ENCODE measurements at places on chromosomes 7 and 10. TPM values are rescaled to one million over a fixed set of nuclear protein-coding genes. Genes with fewer than 3 reads are reported as not detected.

GRCh38 chr7:27249724-27250556 is 7.3 kb downstream of the EVX1 start:
- DNase-seq, result no peak

GRCh38 chr7:130387628-130388403 is 7.5 kb downstream of the CPA1 start:
- DNase-seq, result no peak

- no peak for DNase-seq
These were observed 74.2 kb upstream of the CYTH3 start for GRCh38 chr7:6346581-6346980.

DNA sequence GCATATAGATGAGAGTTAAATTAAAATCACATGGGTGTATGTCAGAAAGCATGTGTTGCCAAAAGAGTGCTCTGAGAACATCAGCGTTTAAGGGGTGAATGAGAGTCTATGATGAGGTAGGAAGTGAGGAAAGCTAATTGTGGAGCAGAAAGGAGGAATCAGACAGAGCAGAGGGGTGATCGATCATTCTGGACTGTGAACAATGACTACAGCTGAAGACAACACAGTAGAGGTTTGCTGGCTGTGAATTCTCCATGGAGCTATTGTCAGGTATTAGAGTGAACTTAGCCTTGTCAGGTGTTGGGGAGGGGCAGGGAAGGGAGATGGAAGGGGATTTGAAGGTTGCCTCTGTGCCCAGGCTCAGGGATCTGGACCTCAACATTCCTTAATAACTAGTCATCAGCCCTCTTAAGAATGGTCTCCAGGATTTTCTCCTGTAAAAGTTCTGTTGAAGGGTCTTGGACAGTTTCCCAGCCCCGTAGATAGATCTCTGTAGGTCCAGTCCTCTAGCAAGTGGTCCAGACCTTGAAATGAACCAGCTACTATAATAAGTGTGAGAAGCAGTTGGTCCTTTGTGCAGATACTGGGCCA is 57.1 kb downstream of the KIF5B start:
- no peak for DNase-seq

DNA sequence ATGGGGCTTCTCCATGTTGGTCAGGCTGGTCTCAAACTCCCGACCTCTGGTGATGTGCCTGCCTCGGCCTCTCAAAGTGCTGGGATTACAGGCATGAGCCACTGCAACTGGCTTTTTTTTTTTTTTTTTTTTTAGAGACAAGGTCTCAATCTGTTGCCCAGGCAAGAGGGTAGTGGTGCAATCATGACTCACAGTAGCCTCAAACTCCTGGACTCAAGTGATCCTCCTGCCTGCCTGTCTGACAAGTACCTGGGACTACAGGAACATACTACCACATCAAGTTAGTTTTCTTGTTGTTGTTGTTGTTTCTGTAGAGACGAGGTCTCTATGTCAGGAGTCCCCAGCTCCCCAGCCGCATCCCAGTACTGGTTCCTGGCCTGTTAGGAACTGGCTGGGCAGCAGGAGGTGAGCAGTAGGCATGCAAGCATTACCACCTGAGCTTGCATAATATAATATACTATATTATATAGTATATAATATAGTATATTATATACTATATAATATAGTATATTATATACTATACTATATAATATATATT is 55.7 kb downstream of the TPK1 start:
- no peak for DNase-seq

GRCh38 chr7:45625067-45625466 is 50.9 kb downstream of the ADCY1 start:
- DNase-seq, result no peak

GRCh38 chr7:64509583-64509982 is 53.3 kb downstream of the ZNF680 start:
- DNase-seq, result no peak

- no peak for DNase-seq
These were observed 665.0 kb upstream of the FOXK1 start for GRCh38 chr7:4017081-4017480.

DNA sequence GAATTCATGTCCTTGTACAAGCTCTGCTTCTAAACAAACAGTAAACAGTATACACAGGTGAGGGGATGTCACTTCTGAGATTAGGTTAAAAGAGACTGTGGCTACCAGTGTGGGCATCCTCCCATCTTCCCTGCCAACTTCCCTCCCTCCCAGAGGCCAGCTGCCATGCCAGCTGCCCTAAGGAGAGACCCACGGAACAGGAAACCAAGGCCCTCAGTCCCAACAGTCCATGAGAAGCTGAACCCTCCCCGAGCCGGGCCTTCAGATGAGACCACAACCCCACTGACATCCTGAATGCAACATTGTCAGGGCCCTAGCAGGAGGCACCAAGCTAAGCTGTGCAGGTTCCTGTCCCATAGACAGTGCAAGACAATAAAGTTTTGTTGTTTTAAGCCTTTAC is 106.1 kb downstream of the CTBP2 start:
- no peak for DNase-seq

- no peak for DNase-seq
These were observed 718 bp upstream of the FZD1 start for GRCh38 chr7:91263384-91264045.

DNA sequence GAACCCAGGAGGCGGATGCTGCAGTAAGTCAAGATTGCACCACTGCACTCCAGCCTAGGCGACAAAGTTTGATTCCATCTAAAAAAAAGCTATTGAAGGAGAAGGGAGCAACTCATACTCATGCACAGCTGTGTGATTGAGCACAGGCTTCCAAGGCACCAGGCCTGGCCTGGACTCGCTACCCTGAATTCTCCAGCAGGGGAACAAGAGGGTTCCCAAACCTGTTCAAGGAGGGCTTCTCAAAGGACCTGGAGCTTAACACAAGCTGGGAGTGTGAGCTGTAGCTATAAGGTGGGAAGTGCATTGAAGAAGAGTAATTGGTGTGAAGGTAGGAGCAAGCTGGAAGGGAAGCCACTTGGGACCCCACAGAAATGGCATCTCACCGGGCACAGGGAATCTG is 15.1 kb upstream of the DDIT4 start:
- DNase-seq, result no peak

DNA sequence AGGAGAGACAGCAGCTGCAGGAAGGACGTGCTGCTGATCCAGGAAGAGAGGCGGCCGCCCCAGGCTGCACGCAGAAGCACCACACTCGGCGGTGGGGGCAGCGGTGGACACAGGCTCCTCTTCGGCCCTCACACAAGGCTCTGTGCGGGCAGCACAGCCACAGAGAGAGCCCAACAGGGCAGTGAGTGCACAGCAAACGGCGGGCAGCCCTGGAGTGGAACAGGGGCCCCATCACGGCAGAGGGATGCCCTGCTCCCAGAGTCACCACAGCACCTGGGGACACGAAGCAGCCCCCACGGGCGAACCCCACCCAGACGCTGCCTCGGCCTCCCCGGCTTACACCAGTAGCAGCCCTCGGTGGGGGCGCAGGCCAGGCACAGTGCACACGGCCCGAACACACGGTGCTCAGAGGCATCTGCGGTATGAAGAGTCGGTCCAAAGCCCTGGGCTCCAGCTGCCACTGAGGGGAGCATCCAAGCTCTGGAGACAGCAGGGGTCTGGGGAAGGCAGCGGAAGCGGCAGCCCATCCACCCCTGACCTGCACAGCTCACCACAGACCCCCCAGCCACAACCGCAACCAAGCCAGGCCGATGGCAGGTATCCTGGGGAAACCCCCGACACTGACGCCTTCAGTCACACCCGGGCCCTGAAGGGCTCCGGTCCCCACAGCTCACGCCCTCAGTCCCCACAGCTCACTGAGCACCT is 16.8 kb downstream of the NUDT1 start:
- peak; percentile 59 for DNase-seq

GRCh38 chr7:98137826-98138151 is 31.1 kb downstream of the LMTK2 start:
- no peak for DNase-seq

GRCh38 chr7:91537260-91538152 is 273.3 kb downstream of the FZD1 start:
- DNase-seq, result no peak

DNA sequence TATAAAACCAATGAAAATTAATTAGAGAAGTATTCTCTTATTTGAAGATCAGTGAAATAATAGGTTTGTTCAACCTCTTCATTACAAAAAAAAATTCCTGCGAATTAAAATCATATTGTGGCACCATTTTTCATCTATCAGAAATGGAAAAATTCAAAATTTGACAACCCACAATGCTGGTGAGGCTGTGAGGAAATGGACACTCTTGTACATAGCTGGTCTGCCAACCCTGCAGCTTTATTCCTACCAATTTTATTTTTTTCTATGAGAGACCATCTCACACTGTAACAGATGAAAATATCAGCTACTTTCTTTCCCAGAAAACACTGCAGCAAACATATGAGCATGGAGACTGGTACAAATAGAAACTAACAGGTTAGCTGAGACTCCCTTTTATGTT is 208.8 kb upstream of the SEMA3E start:
- no peak for DNase-seq

GRCh38 chr7:77454802-77455201 is 38.7 kb upstream of the GSAP start:
- DNase-seq, result no peak

- DNase-seq, result no peak
These were observed 14.1 kb upstream of the DDIT4 start for GRCh38 chr10:72259491-72260238.

DNA sequence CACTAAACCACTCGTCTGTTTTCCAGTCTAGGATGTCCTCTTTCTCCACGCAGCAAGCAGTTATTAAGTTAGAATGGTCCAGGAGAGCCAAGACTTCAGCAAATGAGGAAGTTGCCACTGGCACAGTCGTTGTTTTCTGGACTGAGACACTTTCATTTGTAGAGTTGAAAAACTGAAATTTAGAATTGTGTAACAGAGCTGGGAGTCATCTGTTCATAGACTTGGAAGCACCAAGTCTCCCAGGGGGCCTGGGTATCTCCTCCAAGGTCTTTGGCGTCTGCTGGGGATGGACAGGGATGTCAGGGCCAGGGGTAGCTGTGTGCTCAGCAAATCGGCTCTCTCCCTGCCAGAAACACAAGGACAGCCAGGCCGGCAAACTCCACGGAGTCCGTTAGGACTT is 208.4 kb downstream of the FANK1 start:
- no peak for DNase-seq

GRCh38 chr10:61897671-61898434 is 3.6 kb upstream of the ARID5B start:
- no peak for DNase-seq

GRCh38 chr10:107718864-107719263 is 554.4 kb upstream of the SORCS1 start:
- DNase-seq, result no peak

DNA sequence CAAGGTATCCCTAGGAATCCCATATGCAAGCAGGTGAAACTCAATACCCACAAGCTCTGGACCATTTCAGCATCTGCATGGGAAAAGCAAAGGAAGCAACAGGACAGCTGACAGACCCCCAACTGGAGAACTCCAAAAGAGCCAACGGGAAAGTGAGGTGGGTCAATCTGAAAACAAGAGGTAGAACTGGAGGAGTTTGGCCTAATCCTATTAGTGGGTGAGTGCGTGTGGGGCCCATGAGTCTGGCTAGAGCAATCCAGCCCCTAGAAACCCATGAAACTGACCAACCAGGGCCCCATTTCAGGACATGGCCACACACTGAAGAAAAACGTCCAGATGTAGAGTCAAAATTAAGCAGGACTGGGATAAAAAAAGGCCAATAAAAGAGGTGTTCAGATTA is 26.6 kb upstream of the WNT8B start:
- no peak for DNase-seq

GRCh38 chr10:1665681-1666080 is 71.6 kb downstream of the ADARB2 start:
- no peak for DNase-seq

DNA sequence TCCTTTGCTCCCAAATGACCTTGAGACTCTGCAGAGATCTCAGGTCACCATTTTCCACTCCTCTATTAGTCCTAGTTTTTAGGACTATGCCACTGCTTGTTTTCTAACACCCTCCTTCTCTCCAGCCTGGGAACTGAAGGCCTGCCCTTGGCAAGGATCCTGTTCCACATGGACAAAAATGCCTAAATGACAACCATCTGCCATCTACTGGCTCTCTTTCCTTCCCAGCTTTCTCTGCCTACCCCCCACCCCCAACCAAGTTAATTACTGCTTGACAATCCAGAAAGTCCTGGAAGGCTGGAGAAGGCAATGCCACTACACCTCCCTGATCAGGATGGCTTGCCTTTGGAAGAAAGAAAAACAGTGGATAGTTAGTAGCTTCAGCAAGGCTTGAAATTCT is 44.8 kb upstream of the SP8 start:
- DNase-seq, result no peak

DNA sequence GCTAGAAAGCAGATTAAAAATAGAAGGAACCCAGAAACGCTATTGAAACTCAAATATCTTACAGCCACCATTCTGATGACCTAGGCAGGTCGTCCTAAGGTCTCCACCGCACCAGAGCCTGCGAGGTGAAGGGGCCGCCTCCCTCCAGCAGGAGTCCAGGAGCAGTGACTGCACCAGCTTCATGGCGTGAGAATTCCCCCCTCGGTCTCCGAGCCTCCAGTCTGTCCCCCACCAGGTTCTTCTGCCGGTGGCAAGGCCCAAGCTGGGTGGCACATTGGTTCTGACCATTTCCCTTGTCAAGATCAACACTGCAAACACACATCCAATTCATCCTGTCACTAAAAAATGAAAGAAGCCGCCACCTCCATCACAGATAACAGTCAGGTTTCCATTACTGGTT is 98.7 kb downstream of the DIP2C start:
- no peak for DNase-seq

GRCh38 chr7:31858055-31858454 is 171.0 kb downstream of the PPP1R17 start:
- no peak for DNase-seq

GRCh38 chr7:1307828-1308227 is 75.2 kb downstream of the UNCX start:
- no peak for DNase-seq

DNA sequence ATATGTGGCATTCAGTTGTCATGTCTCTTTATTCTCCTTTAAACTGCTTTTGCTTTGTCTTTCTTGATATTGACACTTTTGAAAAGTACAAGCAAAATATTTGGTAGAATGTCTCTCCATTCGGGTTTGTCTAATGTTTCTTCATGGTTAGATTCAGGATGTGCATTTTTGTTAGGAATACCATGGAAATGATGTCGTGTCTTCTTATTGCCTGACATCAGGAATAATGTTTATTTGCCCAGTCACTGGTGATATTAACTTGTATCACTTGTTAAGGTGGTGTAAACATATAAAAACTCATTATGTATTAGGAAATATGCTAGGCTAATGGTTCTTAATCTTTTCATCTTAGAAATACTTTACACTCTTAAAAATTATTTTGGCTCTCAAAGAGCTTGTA is 43.4 kb downstream of the CDK1 start:
- DNase-seq, result no peak

The AASS gene
- 1.6 TPM for total RNA-seq

The CDK6 gene
- total RNA-seq, result 118 TPM

The SEMA3D gene
- total RNA-seq, result not detected

The AQP1 gene
- total RNA-seq, result 0.15 TPM

The STX1A gene
- 15.8 TPM for total RNA-seq

The CLCN1 gene
- total RNA-seq, result 0.09 TPM

The TSPAN33 gene
- 6.1 TPM for total RNA-seq

The PAX4 gene
- total RNA-seq, result not detected

The UCN3 gene
- total RNA-seq, result not detected

The SEC61G gene
- total RNA-seq, result 105 TPM

The PIK3CG gene
- total RNA-seq, result 57.5 TPM

Measured in activated CD8-positive, alpha-beta memory T cell treated with anti-CD3 and anti-CD28 coated beads, Interleukin-2, amount 10 ng/mL, durations not matched to agents 7 days and 5 days (primary cell).